Hypothalamus (tissue), 51 donors: ENCODE measurements at places on chromosomes 11 and 22.
A peak's percentile ranks its signal among the peaks of the same experiment; 100 is the strongest.

GRCh38 chr11:100887659-100888058, 200.6 kb downstream of the ARHGAP42 start:
- no peak for DNase-seq

GRCh38 chr11:17528181-17528691, 16.0 kb downstream of the USH1C start:
- DNase-seq, result peak; percentile 18

DNA sequence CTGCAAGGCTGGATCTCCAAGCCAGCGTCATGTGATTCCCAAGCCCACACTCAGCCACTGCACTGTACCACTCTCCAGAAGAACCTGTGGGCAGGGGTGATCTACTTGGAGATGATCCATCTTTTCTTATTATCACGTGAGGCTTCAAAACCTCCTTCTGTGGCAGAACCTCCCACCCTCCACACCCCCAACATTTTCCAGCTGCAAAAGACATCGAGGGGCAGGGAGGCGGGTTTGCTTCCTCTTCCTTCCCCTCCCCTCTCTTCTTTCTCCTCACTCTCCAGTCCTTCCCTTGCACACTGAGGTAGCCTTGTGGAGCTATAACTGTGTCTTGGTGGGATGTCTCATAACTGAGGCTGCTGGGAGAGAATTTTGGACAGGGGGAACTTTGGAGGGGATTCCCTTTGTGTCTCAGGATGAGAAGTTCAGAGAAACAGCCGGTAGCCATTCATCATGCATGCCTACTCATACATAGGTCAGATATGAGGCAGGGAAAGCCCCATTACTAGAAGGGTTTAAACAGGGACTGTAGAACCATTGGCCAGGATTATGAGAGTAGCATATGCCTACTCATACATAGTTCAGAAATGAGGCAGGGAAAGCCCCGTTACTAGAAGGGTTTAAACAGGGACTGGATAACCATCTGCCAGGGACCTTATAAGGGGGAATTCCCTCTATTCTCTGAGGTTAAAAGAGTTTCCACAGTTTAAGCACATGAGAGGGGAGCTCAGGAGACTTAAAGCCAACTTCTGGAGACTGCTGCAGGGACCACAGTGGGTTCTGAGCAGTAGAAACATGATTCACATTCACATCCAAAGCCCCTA, 420.7 kb upstream of the CADM1 start:
- no peak for DNase-seq

- no peak for DNase-seq
Measured at GRCh38 chr11:12640355-12640754, 33.9 kb upstream of the TEAD1 start.

DNA sequence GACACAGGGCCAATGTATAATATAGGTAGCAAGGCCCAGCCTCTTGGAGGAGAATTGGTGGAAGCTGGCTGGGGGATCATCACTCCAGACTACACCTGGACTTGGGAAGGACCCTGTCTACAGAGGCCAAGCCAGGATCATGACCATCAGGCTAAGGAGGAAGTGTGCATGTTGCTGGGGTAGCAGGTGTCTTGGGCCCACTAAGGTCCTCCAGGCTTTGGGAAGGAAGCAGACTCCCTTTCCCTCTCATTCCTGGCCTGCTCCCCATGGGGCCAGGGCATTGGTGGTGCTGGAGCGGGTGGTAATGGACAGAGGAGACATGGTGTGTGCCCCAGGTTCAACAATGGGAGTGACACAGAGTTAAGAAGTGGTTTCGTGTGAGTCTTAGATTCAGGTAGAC, 16.0 kb upstream of the TUB start:
- DNase-seq, result no peak

DNA sequence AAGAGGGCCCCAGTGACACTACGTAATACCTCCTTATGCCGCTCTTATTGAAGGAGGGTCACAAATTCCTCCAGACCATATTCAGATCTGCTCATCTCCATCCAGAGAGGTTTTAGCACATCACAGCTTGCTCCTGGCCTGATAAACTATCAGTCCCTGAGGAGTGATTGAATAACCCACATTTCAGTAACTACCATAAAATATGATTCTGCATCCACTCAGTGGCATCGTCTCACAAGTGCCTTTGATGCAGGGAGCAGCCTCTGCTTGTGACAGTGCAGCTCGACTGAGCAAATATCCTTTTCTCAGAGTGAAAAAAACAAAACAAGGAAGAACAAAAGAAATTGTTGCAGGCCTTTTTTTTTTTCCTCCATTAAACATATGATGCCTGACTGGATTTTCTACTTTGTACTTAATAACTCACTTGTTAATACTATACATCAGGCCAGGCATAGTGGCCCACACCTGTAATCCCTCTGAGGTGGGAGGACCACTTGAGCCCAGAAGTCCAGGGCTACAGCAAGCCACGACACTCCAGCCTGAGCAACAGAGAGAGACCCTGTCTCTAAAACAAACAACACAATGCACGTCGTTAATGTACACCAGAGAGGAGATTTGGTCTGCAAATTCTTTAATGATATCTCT, 64.5 kb downstream of the DDX10 start:
- no peak for DNase-seq

- DNase-seq, result no peak
Measured at GRCh38 chr22:28741200-28741784, 328 bp downstream of the CHEK2 start.

- no peak for DNase-seq
Measured at GRCh38 chr11:69414773-69415187, 66.7 kb upstream of the LINC01488 start.

- DNase-seq, result no peak
Measured at GRCh38 chr11:75565221-75565814, 3.3 kb downstream of the SERPINH1 start.

GRCh38 chr11:9838229-9838628, 174.4 kb downstream of the SWAP70 start:
- no peak for DNase-seq

GRCh38 chr11:120130991-120131760, 6.7 kb downstream of the TRIM29 start:
- no peak for DNase-seq

DNA sequence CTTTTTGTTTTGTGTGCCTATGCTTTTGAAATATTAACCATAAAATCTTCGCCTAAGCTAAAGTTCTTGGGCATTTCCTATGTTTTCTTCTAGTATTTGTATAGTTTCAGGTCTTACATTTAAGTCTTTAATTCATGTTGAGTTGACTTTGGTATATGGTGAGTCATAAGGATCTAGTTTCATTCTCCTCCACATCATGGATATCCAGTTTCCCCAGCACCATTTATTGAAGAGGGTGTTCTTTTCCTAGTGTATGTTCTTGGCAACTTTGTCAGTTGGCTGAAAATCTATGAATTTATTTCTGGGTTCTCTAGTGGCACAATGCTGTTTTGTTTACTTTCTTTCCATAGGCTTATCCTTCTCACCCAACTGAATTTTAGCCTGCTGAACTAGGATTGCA, 49.0 kb downstream of the CTSC start:
- no peak for DNase-seq

GRCh38 chr22:19568337-19569275, 44.4 kb upstream of the CLDN5 start:
- DNase-seq, result no peak

DNA sequence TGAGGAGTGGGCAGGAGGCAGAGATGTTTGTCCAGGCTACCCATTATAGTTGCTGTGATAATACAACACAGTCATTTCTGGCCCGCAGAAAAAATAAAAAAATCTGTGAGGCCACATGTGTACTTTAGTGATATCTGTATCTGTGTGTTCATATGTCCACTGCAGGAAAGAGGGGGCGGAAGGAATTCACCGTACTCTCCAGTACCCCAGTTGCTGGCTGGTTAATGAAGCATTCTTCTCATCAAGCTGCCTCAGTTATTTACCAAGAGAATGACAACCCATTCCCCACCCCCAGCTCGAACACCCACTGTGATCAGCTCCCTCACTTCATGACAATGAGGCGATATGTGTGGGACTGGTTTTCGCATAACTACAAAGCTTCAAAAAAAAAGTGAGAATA, 309.3 kb downstream of the SOX6 start:
- no peak for DNase-seq

DNA sequence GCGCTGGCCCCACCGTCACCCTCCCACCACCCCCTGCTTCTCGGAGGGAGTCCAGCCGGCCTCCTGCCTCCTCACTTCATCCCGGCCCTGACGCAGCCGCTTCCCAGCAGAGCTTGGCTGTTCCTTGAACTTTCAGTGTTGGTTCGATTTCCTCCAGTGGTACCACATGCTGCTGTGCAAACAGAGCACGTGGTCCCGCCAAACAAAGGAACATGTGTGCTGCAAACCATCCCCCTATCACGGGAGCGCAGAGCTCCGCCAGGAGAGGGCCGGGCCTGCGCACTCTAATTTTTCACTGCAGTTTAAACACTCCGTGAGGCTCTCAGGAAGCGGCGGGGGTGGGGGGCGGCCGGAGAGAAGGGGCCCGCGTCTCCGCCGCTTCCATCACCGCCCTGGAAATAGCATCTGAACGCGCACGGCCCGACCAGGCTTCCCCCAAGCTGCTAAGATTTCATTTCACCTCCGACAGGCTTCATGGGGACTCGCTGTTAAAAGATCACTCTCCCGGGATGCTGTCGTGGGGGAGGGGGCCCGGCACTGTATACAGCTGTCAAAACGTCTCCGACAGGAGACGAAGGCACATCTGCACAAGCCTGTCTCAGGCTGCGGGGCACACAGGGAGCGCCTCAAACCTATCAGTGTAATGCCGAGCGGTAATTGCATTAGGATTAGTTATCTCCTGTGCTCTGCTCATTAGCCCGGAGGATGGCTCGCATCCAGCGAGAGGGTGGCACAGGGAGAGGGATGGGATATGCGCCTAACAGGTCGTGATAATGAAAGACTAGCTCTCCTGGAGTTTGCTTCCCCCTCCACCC, 269.9 kb upstream of the SORL1-AS1 start:
- DNase-seq, result peak; percentile 91

GRCh38 chr22:45418056-45418769, 4.7 kb downstream of the RIBC2 start:
- DNase-seq, result no peak

GRCh38 chr11:112425121-112425520, 164.5 kb upstream of the PLET1 start:
- no peak for DNase-seq

DNA sequence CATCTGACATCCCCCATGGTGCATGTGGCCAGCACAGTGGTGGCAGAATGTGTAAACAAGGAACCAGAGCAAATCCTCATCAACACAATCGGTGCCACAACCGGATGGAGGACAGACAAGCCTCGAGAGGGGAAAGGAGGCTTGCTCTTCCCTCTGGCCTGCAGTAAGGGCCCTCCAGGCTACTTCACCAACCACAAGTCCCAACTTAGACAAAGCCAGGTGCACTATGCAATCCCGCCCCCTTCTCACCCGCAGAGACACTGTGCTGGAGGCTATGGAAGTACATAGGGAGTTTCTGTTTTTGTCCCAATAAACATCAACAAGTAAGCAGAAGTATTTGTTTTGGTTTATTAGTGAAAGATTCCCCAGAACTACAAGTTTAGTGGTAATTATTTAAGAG, 54.3 kb downstream of the SPATA19 start:
- DNase-seq, result no peak

- no peak for DNase-seq
Measured at GRCh38 chr11:112581747-112582146, 321.1 kb upstream of the PLET1 start.
